ENCODE measurements at places on chromosomes 13 and 19.

GRCh38 chr19:48061401-48062344 lies 17.8 kb upstream of the CABP5 start:
- DNase-seq, result no peak

DNA sequence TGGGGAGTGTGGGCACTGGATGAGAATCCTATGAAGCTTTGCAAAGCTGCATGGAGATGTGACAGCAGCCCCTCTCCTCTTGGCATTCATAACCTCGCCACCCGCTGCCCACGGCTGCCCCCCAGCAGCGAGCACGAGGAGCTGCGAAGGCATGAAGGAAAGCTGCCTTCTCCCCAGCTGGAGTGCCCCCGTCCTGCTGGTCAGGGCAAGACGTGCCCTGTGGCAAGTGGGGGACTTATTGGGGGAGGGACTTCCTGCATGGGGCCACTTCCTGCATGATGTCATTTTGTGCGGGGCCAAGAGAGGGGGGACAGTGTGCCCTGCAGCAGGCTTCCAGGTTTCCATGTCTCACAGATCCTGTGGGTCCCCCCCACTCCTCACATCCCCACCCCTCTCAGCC lies 85.9 kb downstream of the TSHZ3 start:
- no peak for DNase-seq

DNA sequence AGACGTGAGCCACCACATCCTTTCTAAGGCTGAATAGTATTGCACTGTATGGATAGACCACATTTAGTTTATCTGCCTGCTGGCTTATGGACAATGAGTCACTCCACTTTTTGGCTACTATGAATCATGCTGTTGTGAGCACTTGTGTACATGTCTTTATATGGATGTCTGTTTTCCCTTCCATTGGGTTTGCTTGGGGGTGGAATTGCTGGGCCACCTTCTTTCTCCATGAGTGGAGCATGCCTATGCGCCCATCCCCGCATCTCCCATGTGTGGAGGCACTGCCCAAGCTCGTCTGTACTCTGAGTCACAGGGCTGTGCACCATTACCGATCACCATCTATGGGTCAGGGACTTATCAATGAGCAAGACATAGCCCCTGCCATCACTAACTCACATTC lies 127.2 kb upstream of the GJB6 start:
- no peak for DNase-seq

- no peak for DNase-seq
These were observed 152.8 kb downstream of the LHFPL6 start for GRCh38 chr13:39450176-39450575.

DNA sequence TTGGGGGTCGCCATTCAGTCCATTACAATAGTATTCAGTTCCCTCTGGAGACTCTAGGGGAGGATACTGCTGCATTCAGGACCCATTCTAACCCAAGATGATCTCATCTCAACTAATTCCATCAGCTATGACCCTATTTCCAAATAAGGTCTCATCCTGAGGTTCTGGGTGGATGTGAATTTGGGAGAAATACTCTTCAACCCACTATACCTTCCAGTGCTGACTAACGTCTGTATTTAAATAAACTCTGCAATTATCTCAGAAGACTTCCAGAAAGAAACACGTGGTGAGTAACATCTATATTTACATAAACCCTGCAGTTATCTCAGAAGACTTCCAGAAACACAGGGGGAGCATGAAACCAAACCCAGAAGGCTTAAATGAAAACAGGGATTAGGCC lies 1300.7 kb downstream of the PCDH9 start:
- DNase-seq, result no peak

GRCh38 chr19:23381114-23381513 lies 14.2 kb downstream of the ZNF91 start:
- DNase-seq, result no peak

GRCh38 chr13:71417205-71417604 lies 449.8 kb downstream of the DACH1 start:
- DNase-seq, result no peak

DNA sequence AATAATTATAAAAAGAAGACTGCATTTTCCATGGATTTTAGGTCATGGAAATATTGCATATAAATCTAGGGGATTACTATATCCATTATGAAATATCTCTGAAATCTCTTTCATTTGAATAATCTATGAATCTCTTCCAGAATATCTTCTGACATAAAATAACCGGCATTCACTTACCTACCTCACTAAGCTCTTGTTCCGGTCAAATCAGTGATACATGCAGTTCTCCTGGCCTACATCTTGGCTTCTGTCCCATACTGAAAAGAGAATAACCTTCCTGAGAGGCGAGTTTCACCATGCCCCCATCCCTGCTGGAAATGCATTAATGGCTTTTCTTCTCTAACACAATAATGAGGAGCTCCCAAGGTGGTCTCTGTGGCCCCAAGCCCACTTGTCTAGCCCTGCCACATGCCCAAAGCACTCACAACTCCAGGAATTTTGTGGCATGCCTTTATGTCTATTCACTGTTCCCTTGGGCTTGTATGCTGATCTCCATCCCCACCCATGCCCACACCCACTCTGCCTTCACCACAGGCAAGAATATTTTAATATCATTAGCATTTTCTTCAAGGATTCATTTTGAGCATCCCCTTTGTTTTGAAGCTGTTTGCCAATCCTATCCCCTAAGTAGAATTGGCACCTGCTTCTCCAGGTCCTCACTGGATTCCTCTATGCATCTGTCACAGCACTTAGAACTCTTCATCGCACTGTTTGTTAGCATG lies 401.6 kb downstream of the COG6 start:
- no peak for DNase-seq

DNA sequence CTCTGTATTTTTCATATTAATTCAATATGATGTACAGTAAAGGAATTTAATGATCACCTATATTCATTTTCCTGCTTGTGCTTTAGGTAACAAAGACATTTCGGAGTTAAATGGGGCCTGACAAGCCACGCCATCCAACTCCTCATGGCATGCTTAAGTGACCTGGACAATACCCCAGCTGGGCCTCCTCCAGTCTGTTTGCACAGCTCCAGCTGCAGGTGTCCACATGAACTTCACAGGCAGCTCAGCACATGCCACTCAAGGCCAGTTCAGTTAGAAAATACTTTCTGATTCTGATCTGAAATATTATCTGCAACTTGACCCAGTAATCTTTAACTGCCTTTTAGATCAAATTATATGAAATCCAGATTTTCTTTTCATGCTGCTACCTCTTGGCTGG lies 89.6 kb upstream of the SLC15A1 start:
- DNase-seq, result no peak

DNA sequence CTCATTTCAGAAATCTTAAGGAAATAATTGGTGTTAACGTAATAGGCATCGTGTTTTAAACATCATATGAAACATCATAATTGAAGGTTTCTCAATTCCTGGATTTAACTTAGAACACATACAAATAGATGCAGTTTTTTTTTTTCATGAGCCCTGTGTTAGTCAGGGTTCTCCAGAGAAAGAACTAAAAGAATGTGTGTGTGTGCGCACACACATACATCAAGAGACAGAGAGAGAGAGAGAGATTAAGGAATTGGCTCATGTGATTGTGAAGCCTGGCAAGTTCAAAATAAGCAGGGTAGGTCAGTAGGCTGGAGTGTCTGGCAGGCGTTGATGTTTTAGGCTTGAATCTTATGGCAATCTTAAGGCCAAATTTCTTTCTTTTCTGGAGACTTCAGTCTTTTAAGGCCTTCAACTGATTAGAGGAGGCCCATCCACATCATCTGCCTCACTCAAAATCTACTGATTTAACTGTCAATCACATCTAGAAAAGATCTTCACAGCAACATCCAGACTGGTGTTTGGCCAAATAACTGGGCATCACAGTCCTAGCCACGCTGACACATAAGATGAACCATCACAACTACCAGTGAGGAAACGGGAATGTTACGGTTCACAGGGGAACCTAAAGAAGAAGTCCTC lies 25.2 kb downstream of the SPATA13 start:
- no peak for DNase-seq

DNA sequence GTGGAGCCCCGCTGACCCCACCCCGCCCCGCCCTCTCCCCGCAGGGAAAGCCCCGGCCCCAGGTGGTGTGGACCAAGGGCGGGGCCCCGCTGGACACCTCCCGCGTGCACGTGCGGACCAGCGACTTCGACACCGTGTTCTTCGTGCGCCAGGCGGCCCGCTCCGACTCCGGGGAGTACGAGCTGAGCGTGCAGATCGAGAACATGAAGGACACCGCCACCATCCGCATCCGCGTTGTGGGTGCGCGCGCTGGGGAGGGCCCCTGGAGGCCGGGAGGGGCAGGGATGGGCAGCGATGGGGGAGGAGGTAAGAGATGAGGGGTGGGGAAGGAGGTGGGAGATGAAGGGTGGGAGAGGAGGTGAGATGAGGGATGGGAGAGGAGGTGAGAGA lies 17.2 kb upstream of the EMC10 start:
- DNase-seq, result no peak

- DNase-seq, result no peak
These were observed 869.5 kb upstream of the PCDH9 start for GRCh38 chr13:68099631-68100030.

GRCh38 chr13:110344320-110344719 lies 37.2 kb downstream of the COL4A2 start:
- no peak for DNase-seq

GRCh38 chr19:34366738-34367623 lies 2.0 kb downstream of the GPI start:
- DNase-seq, result no peak

Data from GM19239 (cell line).